T follicular helper cell (primary cell): ENCODE measurements at places on chromosomes 7 and 10.

DNA sequence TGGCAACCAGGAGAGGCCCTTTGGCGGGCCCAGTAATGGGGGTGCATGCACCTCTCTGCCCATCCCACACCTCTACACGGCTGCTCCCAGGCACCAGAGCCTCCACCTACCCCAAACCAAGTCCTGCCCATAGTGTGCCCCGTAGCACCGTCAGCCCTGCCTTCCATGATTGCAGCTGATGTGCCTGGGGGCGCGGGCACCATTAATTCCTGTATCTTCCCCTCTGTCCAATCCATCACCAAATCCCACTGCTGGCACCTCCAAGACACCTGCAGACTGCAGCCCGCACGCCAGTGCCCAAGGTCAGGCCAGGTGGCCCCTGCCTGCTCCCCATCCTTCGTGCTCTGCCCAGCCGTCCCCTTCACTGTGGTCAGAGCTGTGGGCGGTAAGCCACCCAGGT, 533.0 kb downstream of the PTPRN2 start:
- no peak for DNase-seq

DNA sequence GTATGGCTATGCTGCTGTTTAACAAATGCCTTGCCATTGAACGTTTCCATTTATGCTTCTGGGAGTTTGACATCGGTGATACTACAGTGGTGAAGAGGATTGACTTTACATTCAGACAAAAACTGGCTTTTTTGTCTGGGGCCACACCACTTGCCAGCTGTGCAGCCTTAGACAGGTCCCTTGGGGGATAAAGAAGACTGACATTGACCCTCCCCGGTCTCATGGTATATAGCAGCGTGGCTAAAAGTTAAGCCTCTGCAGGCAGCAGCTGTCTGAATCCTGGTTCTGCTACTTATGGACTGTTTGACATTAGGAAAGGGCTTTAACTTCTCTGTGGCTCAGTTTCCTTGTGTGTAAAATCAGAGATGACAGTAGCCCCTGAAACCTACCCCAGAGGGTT, 42.0 kb upstream of the PTF1A start:
- DNase-seq, result no peak

GRCh38 chr10:15265056-15265455, 96.6 kb upstream of the NMT2 start:
- no peak for DNase-seq

GRCh38 chr10:33377658-33378025, 43.2 kb upstream of the NRP1 start:
- no peak for DNase-seq

- no peak for DNase-seq
Measured at GRCh38 chr7:80659120-80660055, 20.9 kb downstream of the CD36 start.

- DNase-seq, result no peak
Measured at GRCh38 chr10:97278491-97278989, 13.9 kb downstream of the ARHGAP19 start.

- DNase-seq, result no peak
Measured at GRCh38 chr7:28776463-28777157, 181.5 kb downstream of the TRIL start.

DNA sequence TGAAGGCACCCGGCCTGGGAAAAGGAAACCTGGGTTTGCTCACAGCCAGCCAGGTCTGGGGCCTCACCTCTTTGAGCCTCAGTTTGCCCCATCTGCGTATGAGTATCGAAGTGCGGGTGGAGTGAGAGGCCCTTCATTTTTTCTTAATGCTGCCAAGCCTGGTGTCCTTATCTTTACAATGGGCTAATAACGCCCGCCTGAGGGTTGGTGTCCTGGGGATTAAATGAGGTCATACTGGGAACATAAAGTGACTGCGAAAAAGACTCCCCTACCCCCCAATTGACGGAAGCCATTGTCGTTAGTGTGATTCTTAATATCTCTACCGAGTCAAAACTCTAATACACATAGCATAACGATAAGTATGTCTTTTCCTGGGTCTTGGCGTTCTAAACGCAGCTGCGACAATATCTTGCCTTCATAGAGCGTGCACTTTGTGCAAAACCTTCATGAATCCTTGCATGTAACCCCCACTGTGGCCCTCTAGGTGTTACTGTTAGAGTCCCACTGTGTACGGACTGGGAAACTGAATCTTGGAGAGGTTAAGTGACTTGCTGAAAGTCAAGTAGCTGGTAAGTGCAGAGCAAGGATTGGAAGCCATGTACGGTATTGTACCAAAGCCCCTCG, 11.4 kb upstream of the GRB10 start:
- no peak for DNase-seq

DNA sequence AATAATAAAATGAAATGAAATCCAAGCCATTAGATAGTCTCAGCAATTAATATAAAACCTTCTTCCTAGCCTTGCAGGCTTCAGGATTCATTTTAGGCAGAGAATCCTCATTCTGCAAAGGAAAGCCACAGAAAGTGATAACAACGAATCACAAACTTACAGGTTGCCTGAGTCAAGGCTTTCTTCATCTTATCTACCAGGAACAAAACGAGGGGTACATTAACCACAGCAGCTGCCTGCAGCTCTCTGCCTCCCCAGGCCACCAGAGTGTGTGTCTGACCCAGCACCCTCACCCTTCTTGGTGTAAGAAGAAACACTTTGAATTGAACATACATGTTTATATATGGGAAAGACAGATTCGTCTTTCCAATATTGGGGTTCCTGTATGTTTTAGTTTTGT, 12.5 kb upstream of the TNS3 start:
- DNase-seq, result no peak

- DNase-seq, result no peak
Measured at GRCh38 chr7:46209611-46210388, 288.7 kb upstream of the IGFBP3 start.

DNA sequence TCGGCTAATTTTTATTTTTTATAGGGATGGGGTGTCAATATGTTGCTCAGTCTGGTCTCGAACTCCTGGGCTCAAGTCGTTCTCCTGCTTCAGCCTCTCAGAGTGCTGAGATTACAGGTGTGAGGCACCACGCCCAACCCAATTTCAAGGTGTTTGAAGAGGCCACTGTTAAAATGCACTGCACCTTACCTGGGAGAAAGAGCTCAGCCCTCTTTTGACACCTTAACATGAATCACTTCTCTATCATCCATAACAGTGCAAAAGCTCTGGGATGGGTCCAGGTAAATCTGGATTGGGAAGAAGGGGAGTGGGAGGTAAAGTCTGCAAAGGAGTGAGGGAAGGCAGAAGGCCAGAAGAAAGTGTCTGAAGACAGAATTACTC, 557 bp upstream of the ZNF282 start:
- DNase-seq, result no peak

DNA sequence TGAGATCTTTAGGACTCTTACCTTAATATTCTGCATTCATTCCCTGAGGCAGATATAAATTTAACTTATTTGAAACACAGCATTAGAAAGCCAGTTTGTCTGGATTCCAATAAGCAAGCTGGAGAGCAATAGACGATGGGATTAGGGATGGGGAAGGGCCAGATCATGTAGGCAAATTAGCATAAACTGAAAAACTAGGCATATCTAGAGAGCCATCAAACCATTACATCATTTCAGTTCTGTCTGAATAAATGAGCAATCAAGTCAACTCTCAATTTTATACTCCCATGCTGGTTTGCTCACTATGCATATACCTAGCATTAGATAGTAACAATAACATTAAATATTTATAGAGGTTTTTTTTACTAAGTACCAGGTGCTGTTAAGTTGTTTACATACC, 583.6 kb upstream of the LRRN3 start:
- no peak for DNase-seq

- DNase-seq, result no peak
Measured at GRCh38 chr10:132944510-132944909, 2.1 kb upstream of the CFAP46 start.

- DNase-seq, result no peak
Measured at GRCh38 chr7:127409629-127410028, 17.1 kb upstream of the ZNF800 start.

DNA sequence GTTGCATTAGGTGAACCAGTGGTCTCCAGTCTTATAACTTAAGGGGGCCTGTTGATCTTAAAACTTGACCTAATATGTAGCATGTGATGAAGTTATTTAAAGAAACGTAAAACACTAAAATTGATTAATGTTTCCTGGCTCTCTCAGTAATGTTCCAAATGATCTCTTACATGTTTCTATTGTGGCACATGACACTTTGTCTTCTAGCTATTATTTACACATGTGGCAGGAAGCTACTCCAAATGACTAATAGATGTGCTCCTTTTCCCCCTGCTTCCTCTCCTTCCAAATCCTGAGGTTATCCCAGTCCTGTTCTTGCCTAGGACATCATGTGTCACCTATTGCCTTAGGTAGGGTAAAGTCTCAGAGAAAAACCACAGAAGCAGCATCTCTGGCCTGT, 89.4 kb downstream of the FAS start:
- no peak for DNase-seq

DNA sequence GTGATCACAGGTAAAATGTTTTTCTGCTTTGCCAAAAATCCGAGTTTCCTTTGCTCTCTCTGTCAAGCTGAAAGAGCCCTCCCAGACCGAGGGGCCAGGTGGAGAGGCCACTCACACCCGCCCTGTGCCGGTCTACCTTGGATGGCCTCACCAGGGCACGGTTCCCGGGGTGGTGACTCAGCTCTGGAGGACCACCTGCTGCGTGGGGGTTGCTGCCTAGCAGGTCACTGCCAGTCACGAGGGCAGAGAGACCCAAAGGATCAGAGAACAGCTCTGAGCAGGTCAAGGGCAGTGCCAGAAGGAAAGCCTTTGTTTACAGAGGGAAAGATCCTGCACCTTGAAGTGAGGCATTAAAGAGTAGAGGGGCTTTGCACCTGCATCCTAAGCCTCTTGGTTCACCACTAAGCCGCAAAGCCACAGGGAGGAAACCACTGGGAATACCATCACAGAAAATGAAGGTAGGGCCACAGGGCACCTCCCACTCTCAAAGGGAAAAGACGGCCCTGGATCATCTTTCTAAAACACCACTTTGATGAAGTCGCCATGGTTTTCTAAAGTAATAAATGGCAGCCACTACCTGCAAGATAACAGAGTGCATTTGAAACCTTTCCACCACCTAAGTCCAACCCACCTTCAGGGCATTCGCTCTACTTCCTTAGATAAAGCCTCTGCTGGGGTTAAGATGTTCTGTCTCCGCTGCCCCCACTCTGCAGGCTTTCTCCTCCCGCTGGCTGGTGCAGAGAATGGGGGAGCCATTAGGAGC, 160.3 kb upstream of the KLF14 start:
- no peak for DNase-seq

GRCh38 chr10:125343118-125343925, 183.0 kb upstream of the CTBP2 start:
- no peak for DNase-seq

DNA sequence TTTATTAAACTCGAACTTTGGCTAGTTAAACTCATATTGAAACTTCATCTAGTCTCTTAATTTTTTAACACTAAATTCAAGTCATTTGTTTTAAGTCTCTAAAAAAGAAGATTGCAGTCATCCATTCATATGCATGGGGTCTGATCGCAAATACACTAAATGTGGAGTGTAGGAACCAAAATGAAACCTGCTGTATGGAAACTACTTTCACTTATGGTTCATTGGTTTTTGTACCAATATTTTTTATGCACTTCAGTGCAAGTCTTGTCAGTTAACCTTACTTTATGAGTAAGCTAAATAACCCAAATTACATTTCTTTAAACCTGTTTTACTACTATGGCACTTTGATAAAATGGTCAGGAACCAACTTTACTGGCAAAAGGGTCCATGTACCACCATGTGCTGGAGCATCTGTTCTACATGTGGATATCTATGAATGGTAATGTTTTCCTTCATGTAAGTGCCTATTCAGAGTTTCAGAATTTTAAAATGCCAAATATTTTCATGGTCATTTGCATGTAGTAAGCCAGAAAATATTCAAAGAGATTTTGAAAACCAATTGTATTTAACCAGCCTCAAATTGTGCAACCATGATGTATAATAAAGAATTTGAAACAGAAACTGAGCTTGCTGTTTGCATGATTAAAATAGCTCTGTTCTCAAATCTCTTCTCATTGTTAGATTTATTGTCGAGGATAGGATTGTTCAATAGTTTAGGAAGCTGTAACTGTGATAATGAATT, 7.6 kb upstream of the SUPV3L1 start:
- no peak for DNase-seq

DNA sequence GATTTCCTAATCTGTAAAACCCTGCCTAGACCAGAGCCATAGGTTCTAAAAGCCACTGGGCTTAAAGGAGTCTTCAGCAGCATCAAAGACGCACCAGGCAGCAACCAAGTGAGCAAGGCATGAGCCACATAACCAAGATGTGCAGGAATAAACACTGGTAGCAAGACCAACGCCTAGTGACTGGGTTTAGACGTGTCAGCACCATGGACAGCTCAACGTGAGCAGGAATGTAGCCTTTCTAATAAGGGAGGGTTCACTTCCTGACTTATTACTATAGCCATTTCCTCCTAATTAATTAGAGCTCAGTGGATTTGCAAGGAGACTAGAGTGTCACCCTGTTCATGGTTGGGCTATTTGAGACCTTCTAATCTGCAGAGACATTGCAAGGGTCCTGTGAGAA, 223.7 kb downstream of the LHFPL3 start:
- DNase-seq, result no peak

GRCh38 chr7:116771640-116772039, 90.7 kb upstream of the CAPZA2 start:
- no peak for DNase-seq

GRCh38 chr7:246451-246850, 43.5 kb upstream of the FOXL3 start:
- DNase-seq, result no peak

GRCh38 chr10:71631007-71631861, 88.3 kb downstream of the C10orf105 start:
- no peak for DNase-seq

DNA sequence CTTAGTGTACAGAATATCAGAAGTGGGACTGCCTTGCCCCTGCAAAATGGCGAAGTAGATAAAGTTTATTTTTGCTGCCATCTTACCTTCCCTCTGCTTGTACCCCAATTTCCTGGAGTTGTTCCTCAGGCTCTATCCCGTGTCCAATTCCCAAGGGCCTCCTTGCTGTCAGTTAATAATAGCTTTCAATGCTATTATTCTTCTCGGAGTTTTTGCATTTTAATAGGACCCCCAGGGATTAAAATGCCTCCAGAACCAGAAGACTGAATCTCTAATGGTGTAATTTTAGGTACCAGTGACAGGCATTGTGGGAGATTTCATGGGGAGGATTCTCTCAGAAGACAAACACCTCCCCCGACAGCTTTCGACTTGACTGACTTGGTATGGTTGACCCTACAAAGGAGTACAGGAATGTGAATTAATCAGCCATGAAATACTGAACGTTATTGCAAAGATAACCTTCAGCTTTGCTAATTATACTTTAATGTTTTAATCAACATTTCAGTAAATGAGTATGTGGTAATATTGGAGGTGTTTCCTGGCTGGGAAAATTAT, 75.2 kb downstream of the ZNF22 start:
- no peak for DNase-seq

DNA sequence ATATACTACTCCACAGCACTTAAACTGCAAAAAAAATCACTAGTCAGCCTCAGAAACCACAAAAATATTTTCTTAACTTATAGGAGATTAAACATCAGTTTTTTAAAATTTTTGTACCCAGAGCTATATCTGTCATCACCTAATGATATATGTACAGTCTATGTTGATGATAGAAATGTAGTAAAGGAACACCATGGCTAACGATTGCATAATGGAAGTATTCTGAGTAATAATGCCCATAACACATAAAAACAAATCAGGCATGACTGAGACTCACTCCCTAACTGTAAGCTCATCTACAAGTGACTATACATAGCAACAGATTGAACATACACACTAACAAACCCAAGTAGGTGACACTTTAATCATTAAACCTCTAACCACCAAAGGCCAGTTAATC, 51.3 kb downstream of the TSPAN12 start:
- no peak for DNase-seq
